AG10803 (cell line): ENCODE measurements at places on chromosomes 3 and 15.

DNA sequence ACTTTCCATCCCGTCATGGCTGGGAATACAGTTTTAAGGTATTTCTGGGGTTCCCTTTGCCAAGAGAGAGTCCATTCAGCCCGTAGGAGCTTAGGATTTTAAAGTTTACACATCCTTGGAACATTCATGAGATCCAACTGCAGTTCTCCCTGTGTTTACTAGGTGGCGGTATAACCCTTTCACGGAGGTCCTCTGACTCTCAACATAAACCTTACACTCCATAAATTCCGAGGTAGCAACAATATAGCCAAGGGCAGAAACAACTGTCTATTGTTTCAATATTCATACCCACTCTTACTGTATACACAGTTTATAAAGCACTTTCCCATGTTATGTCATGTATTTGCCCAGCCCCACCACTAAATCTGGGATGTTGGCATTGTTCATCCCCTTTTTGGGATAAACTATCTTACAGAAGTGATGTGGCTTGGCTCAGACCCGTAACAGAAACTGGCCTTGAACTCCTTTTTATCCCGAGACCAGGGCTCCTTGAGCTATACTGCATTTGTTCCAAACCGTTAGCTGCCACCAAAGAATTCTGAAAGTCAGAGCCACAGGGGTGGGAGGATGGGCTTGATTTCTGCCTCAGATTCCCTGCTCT, 69.2 kb upstream of the COL6A5 start:
- DNase-seq: peak; percentile 51

GRCh38 chr15:41970456-41970855, 1.9 kb downstream of the EHD4 start:
- DNase-seq: no peak

DNA sequence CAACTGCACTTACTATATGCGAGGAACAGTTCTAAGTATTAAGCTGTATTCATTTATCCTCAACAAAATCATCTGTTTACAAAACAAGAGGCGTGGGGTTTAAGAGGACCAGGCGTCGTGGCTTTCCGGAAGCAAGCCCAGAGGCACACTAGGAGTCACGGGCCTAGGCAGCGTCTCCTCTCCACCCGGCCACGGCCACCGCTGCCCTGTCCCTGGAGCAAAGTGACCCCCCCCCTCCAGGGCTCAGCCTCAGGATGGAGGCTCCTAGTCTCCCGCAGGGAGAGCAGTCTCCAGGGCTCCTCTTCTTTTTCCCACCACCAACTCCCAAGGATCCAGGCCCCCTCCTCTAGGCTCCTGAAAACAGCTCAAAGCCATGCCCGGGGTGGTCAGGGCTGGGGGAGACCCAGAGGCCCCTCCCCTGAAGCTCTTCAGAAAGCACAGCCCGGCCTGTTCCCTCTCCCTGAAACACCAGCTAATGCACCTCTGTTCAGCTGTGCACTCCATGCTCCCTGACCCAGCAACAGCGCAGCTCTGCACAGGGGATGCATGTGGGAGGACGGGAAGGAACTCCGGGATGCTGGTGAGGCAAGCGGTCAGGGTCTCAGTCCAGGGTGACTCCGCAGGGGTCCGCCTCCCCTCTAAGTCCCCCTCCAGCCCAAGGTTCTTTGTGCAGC, 16.8 kb downstream of the TNK2 start:
- no peak for DNase-seq

DNA sequence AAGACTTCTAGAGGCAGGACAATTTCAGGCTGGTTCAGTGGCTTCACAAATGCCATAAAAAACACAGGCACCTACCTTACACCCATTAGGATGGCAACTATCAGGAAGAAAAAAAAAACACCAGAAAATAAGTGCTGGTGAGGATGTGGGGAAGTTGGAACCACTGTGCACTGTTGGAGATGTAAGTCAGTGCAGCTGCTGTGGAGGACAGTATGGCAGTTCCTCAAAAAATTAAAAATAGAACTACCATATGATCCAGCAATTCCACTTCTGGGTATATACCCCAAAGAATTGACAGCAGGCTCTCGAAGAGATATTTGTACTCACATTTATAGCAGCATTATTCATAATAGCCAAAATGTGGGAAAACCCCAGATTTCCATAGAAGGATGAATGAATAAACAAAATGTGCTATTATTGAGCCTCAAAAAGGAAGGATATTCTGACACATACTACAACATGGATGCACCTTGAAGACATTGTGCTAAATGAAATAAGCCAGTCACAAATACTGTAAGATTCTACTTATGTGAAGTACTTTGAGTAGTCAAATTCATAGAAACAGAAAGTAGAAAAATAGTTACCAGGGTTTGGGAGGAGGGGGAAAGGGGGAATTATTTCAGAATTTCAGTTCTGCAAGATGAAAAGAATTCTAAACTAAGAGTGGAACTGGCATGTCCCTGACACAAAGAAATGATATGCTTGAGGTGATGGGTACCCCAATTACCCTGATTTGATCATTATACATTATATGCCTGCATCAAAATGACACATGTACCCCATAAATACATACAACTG, 40.9 kb downstream of the NR1D2 start:
- DNase-seq: no peak

DNA sequence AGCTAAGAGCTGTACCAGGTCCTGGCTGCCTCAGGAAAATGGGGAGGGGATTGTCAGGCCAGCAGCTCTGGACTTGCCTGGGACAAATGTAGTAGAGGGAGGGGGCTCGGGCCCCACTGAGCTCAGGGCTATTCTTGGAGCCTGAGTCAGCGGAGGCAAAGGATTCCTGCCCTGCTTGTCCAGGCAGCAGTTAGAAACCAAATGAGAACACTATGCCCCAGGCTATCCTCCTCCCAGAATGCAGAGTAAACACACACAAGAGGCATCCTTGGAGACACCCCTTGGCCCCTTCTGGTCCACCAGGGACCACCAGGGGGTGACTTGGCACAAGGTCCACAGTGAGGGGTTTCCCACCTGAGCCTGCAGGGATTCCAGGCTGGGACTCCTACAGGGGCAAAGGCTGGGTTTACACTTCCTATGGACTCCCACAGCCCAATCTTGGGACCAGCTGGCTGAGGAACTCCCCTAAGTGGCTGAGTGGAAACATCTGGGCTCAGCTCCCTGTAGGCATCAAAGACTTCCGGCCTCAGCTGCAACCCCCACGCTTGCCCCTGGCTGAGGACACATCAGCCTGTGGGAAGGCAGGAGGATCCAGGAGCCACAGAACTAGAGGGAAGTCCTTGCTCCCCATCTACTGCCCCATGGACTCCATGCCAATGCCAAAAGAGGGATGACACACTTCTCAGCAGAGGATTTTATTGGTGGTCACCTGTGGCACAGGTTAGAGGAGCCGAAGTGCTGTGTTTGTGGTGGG, 3.4 kb upstream of the COL7A1 start:
- peak; percentile 94 for DNase-seq

DNA sequence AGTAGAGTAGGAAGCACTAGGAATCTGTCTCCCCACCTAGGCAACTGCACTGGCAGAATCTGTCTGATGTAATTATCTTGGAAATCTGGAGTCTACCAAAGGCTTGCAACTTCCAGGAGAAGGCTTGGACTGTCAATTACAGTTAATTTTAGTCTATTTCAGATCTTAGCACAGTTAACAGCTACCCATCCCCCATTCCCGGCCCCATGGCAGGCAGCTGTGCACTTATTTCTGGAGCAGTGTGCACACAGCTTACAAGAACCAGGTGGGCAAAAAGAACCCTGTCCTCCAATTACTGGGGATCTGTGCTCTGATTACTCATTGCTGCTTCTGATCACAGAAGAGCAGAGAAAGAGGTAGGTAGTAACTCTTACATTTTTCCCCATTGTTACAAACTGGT, 12.3 kb upstream of the CDAN1 start:
- DNase-seq: no peak
